CD4-positive, alpha-beta T cell treated with Interleukin-15 for 1 hour (primary cell): ENCODE measurements at places on chromosomes 6 and 20.

GRCh38 chr6:136791296-136792094 is 782 bp downstream of the MAP3K5 start:
- DNase-seq, result peak; percentile 48

DNA sequence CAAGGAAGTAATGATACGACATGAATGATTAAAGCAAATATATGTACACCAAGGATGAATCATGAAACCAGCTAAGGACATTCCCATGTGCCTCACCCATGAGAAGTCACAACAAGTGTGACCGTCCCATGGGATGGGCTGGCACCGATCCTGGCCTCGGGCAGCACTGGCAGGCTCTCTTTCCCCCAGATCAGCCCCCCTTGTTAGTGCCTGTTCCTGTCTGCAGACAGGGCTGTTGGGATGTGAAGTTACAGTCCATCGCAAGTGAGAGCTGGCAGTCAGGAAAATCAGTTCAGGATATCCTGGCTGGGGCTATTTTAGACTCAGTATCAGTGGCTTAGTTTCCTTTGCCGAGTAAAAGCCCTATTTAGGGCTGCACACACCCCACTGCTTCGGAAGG is 129.2 kb upstream of the SNX9 start:
- DNase-seq, result no peak

- no peak for DNase-seq
These were observed 4.0 kb downstream of the KIZ start for GRCh38 chr20:21129861-21130260.

- no peak for DNase-seq
These were observed 40.4 kb upstream of the ARHGAP18 start for GRCh38 chr6:129750360-129750759.

- DNase-seq, result no peak
These were observed 13.0 kb upstream of the F13A1 start for GRCh38 chr6:6333501-6333900.

DNA sequence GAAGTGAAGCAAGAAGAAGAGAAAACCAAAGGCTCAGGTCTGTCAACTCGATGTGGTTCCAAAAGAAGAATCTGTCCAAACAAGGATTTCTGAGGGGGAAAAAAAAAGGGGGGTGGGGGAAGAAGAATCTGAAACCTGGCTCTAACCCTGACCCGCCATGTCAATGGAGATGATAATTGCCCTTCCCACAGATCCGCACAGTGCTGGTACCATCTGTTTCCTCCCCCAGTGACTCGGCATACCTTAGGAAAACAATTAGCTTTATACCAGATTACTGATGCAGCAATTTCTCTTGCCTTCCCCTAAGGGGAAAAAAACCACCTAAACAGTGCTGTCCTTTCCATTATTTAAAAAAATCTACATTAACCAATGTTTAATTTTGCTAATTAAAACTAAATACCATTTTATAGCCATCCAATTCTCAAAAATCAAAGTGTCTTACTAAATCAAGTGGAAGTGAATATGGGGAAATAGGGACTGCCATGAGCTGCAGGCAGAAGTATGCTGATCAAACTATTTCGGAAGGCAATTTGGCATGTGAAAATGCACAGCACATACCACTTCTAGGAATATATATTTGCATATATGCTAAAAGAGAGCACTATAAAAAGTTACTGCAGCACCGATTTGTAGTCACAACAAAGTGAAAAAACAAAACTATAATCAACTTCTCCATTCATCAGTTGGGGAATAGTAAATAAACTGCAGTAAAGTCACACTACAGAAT is 46.8 kb downstream of the MAP7 start:
- no peak for DNase-seq
